Stimulated activated CD4-positive, alpha-beta T cell treated with anti-CD3 and anti-CD28 coated beads, TNF-alpha, amount 100 ng/mL, for 48 hours (primary cell): ENCODE measurements at places on chromosomes 6 and 20.

DNA sequence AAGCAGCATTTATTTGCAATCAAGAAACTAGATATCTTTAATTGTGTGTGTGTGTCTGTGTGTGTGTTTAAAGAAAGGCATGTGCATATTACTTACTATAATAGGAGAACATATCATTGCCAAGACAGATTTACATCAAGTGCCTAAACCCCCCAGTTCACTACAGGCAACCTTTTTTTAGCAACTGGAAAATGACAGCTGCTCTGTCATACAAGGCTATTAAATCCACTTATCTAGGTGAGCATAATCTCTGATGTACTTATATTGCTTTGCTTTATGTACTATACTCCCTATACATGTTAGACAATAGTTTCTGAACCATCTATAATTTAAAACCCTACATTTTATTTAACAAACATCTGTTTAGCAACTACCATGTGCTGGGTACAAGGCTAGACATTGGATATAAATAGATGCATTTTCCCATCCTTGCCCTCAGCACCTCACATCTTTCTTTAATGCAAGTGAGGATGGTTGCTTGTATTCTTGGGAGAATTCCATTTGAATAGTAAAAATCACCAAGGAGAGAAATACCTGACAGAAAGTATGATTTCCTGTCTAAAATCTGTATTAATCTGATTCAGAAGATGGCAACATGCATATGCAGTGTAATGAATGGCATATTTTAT, 398.3 kb downstream of the LAMA2 start:
- no peak for DNase-seq

DNA sequence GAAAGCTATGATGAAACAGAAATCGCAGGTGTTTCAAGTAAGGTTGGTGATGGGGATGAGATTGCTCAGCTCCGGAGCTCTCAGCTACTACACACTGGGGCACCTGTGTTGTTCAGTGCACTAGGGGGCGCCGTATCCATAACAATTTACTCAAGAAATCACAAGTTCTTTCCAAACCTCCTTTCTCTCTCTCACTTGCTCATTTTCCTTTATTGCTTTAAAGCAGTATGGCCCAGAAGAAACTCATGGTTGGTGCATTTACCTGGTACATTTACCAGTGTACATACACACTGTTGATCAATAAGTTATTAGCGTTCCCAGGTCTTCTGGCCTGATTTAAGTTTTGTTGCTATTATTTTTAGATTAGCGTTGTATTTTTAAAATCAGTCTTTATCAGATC, 235.2 kb upstream of the TAB2 start:
- DNase-seq: peak; percentile 67

DNA sequence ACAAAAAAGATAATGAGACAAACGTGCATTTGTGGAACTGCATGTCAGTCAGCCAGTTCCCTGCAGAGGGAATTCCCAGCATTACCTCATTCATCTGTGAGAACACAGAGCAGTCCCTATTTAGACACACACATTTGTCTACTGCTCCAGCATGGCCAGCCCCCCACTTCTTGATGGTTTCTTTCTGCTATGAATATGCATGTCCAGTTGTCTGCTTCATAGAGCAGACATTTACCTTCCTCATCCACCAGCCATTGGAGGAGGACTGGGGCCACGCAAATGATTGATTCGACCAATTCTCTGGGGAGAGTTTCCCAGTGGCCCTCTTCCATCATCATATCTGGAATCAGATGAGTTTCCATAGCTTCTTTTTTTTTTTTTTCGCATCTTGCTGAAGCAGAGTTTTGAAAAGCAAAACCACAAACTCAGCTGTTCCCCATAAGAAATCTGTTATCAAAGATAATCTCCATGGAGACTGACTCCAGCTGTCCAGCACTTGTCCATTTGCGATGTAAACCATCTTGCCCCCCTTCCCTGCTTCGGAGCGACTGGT, 11.8 kb downstream of the ENPP1 start:
- no peak for DNase-seq

GRCh38 chr6:142376800-142377496, 75.1 kb downstream of the ADGRG6 start:
- no peak for DNase-seq

GRCh38 chr6:165559632-165560031, 103.4 kb downstream of the PDE10A start:
- DNase-seq: no peak

- no peak for DNase-seq
Measured at GRCh38 chr6:3454273-3455010, 2.4 kb downstream of the SLC22A23 start.

GRCh38 chr6:151719070-151719469, 88.4 kb upstream of the ESR1 start:
- no peak for DNase-seq

DNA sequence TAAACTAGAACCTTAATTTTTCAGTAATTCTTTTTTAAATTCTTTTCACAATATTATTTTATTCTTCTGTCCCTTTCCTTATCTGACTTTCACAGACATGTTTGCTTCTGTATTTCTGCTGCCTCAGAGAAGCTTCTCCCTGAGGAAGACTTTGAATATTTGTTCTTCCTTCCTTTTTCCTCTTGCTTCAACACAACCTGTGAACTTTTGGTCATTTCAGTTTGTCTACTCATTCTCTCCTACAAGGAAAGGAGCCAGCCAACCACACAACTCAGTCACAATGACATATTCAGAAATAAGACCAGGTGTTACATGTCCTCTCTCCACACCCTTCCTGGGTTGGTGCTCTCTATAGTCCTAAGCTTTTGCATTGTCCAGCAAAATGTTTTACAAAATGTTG, 310.4 kb downstream of the TFAP2B start:
- no peak for DNase-seq

- DNase-seq: no peak
Measured at GRCh38 chr6:55898342-55898741, 23.0 kb upstream of the BMP5 start.

DNA sequence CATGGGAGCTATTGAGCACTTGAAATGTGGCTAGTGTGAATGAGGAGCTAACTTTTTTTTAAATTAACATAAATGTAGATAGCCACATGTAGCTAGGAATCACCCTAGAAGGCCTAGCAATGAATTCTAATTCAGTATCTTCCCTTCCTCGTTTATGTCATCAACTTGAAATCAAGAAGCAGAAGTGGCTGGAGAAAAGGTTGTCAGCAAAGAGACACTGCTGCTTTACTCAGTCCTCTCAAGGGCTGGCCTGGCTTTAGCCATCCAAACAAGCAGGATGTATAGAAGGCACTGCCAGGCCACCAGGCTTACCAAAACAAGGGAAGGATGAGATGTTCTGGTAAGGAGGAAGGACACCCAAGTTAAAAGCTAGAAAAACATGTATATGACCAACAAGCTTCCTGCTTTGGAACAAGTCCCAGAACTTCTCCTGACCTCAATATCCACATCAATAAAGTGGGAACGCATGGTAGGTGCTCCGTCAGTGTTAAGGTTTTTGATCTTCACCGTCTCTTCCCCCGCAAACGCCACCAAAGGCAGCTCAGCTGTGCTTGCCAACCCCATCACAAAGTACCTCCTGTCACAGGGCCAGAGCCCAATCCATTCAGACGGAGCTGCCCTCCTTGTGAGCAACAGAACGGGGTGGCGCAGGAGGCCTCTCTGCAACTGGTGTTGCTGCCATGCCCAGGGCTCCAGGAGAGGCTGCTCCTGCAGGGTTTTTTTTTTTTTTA, 235.8 kb upstream of the RIN2 start:
- no peak for DNase-seq

DNA sequence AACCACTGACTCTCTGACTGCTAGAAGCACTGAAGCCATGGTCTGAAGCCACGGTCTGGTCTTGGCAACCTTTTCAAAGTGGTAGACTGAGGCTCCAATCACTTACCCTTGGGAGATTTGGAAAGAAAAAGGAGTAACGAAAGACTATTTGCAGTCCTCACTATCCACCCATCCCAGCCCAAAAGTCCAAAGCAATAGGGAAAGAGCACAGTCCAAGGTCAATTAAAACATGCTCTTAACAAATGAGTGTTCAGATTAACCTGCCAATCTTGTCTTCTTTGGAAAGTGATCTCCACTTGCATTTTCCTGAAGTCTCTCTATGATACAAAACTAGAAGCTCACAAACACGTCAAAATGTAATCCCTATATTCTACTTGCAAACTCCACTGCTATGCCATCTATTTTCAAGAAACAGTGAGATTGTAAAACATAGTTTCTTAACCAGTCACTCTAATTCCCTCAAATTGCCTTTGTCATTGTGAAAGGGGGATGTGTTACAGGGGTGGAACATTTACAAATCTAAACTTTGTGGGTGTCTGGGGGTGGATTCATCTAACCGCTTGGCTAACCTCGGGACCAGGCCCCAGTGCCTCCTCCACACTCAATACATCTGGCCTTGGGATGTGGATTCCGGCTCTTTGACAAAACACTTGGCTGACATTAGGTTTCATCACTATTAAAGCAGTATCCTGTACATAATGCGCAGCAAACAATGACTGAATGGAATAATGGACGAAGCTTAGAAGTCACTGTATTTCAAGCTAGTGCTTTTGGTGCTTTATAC, 56.4 kb downstream of the B4GALT5 start:
- DNase-seq: no peak

GRCh38 chr6:127606131-127606562, 29.2 kb downstream of the C6orf58 start:
- DNase-seq: no peak

DNA sequence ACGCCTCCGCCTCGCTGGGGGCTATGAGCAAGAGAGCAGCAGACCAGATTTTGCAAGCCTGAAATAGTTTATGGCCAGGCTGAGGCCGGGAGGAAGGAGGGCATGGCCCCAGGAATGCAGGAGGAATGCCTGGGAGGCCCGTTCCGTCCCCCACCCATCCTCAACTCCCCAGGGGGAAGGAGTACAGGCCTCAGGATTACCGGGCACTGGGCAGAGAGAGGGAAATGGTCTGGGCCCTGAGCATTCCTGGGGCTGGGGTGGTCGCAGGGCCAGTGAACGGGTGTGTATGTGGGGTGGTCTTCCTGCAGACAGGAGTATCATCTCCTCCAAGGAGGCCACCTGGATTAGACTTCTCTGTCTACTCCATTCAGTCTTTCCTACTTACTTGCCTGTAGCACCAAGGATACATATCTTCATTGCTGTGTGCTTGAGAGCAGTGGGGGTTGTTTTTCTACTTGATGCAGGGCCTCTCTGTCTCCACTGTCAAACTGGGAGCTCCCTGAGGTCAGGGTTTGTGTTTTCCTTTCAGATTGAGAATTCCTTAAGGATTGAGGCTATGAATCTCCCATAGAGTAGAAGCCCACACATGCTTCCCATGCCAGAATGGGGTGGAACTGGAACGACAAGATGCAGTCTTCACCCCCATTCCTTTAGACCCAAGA, 81.3 kb downstream of the VEGFA start:
- no peak for DNase-seq

DNA sequence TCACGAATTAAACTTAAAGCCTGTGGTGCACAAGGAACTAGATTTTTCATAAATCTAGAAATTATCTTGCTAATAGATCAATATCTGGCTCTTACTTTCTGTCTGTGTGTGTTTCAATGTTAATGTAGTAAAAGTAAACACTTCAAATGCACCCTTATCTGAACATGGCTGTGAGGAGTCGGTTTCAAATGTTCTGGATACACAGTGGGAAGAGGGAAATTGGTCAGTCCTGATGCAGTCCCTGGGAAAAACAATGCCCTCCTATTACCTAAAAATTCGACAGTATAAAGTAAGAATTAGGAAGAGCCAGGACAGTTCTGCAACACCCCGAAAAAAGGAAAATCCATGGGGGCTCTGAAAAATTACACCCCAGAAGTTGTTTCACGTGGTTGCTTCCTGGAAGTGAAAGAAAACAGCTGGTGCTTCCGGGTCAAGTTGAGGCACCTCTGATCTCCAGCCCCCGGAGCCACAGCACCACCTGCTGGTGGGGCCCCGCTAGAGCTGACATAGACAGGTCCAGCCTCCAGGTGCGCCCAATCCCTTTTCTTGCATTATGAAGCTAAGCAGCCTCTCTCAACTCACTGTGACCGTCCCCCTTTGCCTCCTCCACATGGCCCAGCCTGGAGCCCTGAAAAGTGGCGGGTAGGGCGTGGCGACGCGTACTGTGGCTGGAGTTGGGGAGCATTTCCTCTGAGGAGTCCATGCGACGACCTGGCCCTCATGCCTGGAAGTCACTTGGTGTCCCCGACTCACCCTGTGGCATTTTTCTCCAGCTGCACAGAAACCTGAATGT, 8.3 kb downstream of the SEMG2 start:
- DNase-seq: peak; percentile 56
